Large intestine (tissue), 12 donors: ENCODE measurements at places on chromosomes 3 and 15.

GRCh38 chr15:74461847-74462511 lies 1.0 kb upstream of the UBL7 start:
- no peak for DNase-seq

- no peak for DNase-seq
Measured at GRCh38 chr15:89905846-89906378, 6.8 kb downstream of the ARPIN start.

- no peak for DNase-seq
Measured at GRCh38 chr3:78022232-78022631, 982.3 kb downstream of the ROBO2 start.

DNA sequence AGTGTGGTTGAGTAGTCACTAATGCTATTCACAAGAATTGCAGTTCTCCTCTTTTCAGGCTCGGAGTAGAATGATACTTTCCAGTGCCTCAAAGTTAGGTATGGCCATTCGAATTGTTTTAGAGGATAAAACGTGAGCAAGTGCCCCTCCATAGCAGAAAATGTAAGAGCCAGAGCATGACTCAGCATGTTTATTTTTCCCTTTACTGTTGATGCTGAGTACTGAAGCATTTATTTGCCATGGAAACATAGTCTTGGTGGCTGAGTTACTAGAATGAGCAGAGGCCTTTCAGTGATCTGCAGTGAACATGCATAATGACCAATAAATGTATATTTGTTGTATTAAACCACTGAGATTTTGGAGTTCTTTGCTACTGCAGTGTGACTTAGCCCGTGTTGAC lies 540.6 kb downstream of the NLGN1 start:
- DNase-seq, result peak; percentile 4

DNA sequence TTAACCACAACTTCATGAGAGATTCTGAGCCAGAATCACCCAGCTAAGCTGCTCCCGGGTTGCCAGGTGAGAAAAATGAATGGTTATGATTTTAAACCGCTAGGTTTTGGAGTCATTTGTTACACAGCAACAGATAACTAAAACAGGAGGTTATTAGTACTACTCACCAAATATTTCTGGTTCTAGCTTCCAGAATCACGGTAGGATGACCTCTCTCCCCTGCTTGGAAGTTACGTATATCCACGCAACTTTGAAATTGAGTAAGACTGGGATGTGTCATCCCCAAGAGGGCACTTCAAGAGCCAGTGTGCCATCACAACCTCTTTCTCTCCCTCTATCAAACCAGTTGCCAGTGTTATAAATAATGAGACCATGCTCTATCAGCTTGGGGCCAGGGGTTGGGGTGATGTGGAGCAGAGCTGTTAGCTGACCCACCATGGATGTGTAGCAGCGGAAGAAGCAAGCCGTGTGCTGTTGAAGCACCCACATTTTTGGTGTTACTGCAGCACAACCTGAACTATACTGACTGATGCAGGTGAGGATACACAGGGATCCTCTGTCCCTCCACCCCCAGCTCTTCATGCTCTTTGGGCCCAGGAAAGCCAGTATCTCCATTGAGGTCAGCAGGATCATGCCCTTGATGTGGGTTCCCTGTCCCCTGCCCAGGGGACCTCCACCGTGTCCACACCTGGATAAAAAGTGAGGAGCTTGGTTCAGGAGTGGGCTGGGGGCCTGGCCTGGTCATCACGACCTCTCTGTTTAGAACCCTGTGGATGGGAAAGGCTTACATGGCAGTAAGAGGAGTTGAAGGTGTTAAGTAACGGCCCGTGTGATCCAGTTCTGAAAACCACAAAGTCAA lies 19.4 kb upstream of the ALDH1A3 start:
- DNase-seq, result no peak

DNA sequence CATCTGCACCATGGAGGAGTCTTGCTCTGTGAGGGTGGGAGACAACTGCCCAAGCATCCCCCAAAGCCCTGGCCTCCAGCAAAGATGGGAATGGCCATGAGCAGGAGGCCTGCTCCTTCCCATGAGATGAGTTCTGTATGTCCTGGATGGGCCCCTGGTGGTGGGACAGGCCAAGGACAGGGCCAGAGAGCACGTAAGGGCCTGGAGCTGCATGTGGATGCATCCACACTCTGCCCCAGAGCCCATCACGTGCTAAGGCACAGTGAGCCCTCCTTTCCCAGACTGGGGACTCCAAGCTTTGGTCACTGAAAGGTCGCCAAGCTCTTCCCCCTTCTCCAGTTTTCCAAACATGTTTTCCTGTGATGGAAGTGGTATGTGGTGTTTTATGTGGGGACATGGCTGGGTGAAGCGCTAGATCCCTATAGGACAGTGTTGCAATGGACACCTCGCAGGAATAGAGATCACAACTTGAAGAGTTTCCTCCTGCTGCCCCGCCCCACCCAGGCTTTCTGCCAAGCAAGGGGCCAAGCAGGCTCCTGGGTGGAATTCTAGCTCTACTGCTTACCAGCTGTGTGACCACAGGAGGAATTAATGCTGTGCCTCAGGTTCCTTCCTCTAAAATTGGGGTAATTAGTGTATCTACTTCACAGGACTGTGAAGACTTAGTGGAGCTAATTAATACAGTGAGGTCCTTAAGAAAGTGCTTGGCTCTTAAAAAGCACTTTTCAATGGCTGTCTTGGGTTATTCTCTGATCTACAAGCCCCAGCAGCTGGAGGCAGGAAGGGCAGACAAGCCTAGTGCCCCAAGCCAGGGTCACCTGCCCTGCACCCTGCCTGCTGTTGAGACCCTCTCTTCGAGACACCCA lies 106.4 kb upstream of the RPL32 start:
- peak; percentile 44 for DNase-seq

DNA sequence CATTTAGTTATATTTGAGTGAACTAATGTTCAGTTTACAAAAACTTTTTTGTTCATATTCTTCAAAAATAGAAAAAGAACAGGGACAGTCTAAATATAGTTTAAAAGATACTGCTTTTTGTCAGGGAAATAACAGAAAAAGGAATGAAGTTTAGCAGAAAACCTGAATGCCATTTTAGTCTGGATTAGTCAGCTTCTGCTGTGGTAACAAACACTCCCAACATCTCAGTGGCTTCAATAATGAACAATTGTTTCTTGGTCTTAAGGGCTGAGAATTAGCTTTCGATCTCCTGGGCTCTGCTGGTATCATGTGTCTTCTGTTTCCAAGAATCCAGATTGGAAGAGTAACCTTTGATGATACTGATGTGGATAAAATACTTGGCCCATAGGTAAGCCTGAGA lies 12.4 kb upstream of the USP13 start:
- no peak for DNase-seq

GRCh38 chr3:111681661-111682426 lies 86.7 kb upstream of the ZBED2 start:
- peak; percentile 43 for DNase-seq

DNA sequence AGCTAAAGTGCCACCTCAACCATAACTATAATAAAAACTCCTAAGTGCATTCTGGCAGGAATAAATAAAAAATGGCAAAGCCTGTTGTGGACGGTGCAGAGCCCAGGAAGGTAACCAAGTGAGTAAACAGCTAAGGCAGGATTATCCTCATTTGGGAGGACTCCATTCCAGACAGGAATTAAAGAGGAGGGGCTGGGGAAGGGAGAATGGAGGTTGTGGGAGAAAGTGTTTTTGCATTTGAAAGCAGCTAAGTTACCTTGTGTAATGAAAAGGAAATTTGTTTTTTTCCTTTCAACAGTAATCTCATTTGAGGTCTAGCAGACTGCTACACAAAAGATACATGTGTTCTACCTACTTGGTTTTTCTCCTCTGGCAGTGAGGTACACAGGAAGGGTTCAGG lies 248.5 kb downstream of the TIGIT start:
- no peak for DNase-seq

GRCh38 chr3:55543181-55543614 lies 56.1 kb upstream of the WNT5A start:
- no peak for DNase-seq

- DNase-seq, result no peak
Measured at GRCh38 chr3:157310329-157311052, 126.2 kb upstream of the PTX3 start.

DNA sequence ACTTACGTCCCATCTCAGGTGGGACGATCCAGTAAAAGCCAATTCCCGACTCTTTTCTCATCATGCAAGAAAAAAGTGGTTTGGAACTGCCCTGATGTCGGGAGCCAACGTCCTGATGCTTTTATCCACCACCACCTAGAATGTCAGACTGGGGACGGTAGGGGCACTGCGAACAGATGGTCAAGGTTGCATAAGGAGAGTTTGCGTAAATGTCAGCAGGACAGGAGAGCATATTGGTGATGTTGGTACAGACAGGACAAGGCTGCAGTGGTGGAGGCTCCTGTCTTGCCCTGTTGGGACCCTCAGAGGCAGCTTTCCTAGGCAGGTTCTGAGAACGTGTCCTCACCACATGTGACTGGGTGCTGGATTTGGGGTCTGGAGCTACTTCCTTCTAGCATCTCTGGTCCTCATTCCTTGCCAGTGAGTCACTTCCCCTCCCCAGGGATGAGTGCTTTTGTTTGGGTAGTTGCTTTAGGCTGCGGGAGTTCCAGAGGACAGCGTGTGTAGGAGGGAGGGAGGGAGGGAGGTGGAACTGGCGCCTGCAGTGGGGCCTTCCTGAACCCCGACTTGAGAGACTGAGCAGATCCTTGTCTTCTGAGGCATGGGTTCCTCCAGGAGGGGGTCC lies 21.0 kb downstream of the THSD4 start:
- DNase-seq, result no peak

GRCh38 chr15:101179341-101180153 lies 72.3 kb downstream of the CHSY1 start:
- DNase-seq, result no peak

GRCh38 chr3:124434176-124434575 lies 296.1 kb upstream of the UMPS start:
- DNase-seq, result no peak

- peak; percentile 39 for DNase-seq
Measured at GRCh38 chr3:123636431-123636841, 51.6 kb upstream of the HACD2 start.

GRCh38 chr3:183094711-183095110 lies 4.6 kb downstream of the MCCC1 start:
- DNase-seq, result no peak

GRCh38 chr3:55202326-55202725 lies 274.5 kb upstream of the LRTM1 start:
- no peak for DNase-seq

GRCh38 chr3:119588112-119588511 lies 8.8 kb downstream of the ADPRH start:
- peak; percentile 32 for DNase-seq

DNA sequence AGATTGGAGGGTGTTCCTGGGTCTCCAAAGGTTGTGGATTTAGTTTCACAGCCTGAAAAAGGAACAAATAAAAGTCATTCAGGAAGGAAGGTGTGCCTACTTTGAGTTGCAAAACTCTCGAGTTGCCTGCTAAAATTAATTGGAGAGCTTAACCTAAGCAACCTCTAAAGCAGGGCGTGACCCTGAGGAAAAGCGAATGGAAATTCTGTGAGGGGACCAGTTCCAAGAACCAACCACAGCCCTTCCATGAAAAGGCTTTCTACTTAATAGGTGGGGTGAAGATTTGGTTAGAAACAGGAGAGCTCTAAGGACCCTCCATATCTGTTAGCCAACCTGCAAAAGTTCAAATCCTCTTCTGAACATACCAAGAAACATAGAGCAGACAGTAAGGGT lies 1.5 kb downstream of the CD80 start:
- DNase-seq, result no peak

DNA sequence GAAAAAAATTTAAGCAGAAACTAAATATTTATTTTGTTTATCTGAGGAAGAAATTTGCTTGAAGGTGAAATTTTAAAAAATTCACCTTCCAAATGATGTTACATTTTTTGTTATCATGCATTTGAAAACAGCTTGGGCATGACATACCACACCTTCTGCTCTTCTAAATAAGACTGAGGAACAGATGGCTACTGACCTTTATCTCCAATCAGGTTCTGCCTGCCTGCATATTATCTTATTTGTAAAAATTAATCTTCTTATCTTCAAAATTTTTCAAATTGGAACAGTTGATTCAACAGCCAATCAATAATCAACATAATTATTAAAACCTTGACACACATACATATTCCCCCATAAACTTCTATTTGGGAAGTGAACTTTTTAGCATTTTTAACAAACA lies 641.8 kb upstream of the ZNF385D start:
- DNase-seq, result no peak

DNA sequence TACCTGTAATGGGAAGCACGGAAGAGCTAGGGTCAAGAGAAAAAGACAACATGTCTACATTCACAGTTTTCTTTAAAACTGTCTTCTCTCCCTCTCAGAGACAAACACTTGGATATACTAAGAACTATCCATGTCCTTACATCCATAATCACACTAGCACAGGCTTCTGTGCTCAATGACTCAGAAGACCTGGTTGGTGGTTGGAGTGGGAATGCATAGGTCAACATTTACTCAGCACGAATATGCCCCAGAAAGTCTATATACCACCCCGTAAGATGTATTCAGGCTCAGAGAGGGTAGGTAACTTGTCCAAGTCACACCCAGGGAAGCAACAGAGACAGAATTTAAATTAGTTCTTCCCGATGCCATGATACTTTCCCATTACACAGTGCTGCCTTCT lies 891.1 kb downstream of the TUSC7 start:
- DNase-seq, result no peak

DNA sequence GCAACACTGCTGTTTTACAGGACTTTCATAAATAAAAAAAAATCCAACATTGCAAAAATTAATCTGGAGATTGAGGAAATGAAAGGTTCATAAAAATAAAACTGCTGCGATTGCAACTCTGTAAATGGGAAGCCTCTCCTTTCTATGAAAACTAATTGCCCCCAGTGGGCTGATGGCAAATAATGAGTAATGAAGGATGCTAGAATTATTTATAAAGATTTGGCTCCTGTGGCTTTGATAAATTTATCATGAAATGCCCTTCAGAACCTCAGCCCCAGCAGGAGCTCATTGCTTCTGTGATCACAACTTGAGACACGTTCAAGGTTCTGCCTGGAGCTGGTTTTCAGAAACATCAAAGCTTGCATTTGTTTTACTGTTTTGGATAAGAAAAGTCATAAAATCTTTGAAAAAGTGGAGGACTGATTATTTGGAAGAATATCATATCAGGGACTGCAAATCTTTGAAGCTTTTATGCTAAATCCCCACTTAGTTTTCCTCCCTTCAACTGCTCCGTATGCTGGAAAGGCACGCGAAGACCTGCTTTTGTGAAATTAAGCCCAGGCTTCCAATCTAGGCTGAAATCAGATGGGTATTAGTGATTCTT lies 24.5 kb upstream of the LYZL4 start:
- no peak for DNase-seq

- DNase-seq, result no peak
Measured at GRCh38 chr15:27249760-27250109, 278.8 kb downstream of the GABRG3 start.

- no peak for DNase-seq
Measured at GRCh38 chr15:52796228-52796521, 6.0 kb upstream of the ONECUT1 start.

- DNase-seq, result peak; percentile 42
Measured at GRCh38 chr3:4848176-4848825, 130.9 kb upstream of the BHLHE40 start.

- DNase-seq, result no peak
Measured at GRCh38 chr3:49421890-49422378, 339 bp downstream of the AMT start.

GRCh38 chr3:62220616-62221015 lies 152.7 kb downstream of the FEZF2 start:
- DNase-seq, result no peak
